A172 (cell line): ENCODE measurements at places on chromosomes 13 and 19. TPM values are rescaled to one million over a fixed set of nuclear protein-coding genes. Genes with fewer than 3 reads are reported as not detected.

GRCh38 chr13:106373989-106374572 is 161.4 kb downstream of the EFNB2 start:
- peak; percentile 69 for DNase-seq

DNA sequence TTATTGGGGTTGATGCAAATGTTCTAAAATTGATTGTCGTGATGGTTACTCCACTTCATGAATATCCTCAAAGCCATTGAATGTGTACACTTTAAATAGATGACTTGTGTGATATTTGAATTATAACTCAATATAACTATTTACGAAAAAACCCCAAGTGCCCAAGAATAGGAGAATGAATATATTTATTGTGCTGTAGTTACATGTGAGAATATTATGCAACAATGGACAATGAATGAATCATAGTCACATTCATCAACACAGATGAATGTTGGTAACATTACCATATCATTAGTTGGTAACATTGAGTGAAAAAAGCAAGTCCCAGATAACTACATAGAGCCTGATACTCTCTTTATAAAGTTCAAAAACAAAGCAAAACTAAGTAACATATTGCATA is 127.8 kb upstream of the UBL3 start:
- no peak for DNase-seq

DNA sequence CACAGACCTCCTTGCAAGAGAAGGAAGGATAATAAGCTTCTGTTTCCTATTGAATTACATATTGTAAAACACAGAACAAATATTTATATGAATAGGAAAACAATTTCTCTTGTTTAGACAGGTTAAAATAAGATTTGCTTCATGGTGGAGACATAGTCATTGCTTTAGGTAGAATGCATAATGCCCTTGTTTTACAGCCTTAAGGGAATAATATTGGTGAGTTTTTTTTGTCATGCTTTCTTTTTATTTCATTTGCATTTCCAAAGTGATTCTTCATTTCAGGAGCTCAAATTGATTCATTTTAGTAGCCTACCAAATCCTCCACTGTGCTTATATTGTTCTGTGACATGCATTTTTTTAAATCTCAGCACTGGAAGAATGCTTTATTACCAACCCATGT is 690.7 kb downstream of the OLFM4 start:
- no peak for DNase-seq

DNA sequence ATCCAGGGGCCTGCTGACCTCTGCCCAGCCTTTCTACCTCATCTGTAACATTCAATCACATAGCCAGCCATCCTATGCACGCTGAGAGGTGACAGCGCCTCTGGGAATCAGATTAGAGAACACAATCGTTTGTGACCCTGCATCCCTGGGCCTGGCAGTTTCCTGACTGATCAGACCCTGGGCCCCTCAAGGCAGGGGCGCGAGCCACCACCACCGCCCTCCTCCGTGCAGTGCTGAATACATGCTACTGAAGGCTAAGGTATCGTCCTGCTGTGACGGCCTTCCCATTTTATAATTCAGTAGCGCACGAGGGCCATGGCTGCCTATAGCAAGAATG is 1.3 kb downstream of the TMTC4 start:
- no peak for DNase-seq

DNA sequence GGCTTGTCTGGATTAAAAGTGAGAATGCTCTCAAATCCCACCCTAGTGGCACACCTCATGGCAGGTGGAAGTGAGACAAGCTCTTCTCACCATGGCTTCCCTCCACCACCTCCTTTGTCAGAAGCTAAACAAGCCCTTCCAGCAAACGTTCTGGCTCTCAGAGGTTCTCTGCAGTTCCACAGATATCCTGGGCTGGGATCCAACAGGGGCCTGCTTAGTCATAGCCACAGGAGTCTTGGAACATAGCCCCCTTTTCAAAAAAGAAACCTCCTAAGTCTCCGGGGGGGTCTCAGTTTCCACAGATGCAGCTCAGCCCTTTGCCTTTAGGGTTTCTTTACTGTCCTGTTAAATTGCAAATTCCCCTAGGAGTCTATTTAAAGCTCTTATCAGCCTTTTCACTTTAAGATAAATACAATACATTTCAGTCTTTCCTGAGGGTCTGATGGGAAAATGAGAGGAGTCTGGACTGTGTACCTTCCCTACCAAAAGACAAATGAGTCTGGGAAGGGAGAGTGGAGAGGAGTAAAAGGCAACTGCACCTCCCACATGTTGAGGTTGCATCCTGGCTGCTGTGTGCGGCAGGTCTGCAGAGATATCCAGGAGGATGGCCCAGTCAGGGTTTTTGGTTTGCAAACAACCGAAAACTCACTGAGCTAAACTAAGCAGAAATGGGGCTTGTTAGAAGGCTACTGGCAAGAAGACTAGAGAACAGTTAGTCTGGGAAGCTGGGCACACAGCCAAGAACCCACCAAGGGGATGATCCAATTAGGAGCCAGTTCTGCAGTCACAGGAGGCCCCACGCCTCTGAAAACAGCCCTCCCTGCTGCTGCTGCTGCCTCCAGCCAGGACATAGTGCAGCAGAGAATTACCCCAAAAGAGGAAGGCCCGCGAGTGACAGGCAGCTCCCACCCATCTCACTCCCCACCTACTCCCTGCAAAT is 41.4 kb upstream of the SERP2 start:
- peak; percentile 63 for DNase-seq

Gene SYCN
- total RNA-seq = not detected in 2 replicates

Gene RFC3
- total RNA-seq = 58.9 and 69.3 TPM in 2 replicates

DNA sequence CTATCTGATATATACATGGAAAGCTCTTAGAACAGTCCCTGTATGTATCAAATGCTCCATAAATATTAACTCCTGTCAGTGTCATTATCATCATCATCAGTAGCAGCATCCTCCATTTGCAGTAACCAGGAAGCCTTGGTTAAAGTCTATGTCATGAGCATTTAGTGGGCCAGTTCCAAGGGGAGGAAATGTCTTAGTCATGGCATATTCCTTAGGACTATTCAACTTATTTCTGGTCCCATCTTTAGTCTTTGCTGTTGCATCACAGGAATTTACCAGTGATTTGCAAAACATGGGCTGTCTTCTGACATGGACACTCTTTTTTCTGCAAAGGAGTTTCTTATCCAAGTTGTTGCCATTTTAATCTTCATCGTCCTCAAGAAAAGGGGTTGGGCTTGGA is 98.4 kb downstream of the WDFY2 start:
- no peak for DNase-seq

DNA sequence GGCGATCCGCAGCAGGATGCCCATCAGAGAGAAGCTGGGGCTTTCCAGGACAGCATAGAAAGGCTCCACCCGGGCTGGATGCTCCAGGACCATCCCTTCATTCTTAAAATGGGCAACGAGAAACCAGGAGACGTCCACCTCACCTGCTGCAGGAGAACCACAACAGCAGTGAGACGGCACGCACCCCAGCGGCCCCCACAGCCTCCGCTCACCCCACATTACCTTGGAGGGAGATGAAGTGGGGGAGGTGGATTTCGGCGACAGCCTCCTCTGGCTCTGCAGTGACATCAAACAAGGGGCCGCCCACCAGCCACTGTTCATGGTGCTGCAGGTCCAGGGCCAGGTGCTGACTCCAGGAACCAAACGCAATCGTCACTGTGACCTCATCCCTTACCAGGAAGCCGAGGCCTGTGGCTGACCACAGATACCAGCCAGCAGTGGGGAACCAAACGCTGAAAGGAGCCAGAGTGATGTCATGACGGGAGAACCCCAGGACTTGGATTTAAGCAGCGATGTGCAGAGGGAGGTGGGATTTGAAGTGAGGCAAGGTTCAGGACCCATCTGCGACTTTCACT is 25.1 kb downstream of the CARD8 start:
- DNase-seq = no peak

Gene LILRB2
- not detected in 2 replicates for total RNA-seq

DNA sequence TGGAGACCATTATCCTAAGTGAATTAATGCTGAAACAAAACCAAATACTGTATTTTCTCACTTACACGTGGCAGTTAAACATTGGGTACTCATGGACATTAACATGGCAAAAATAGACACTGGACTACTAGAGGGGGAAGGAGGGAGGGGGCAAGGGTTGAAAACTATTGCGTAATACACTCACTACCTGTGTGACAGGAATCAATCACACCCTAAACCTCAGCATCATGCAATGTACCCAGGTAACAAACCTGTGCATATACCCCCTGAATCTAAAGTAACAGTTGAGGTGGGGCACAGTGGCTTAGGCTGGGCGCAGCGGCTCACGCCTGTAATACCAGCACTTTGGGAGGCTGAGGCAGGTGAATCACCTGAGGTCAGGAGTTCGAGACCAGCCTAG is 207.0 kb downstream of the TDRD3 start:
- no peak for DNase-seq

DNA sequence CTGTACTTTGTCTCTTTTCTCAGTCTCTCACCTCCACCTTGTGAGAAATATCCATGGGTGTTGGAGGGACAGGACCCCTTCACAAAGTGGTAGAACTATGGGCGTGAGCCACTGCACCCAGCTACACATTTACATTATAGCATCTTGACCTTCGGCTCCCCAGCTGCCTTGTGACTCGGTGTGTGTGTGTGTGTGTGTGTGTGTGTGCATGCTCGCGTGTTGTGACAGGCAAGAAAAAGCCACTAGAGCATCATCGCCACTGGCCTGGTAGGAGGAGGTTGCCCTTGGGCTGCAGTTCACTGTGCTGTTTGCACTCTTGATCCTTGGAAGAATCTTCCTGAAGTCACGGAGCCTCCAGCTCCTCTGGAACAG is 13.7 kb upstream of the ZNF888 start:
- DNase-seq = no peak

Gene IFI30
- total RNA-seq = 28.2 and 40.5 TPM in 2 replicates
